Ascending aorta (tissue), 2 donors: ENCODE measurements at places on chromosomes 7 and 10. TPM values are rescaled to one million over a fixed set of nuclear protein-coding genes. Genes with fewer than 3 reads are reported as not detected.

GRCh38 chr10:65531545-65531944 is 1394.3 kb upstream of the LRRTM3 start:
- no peak overlapping the region for H3K27ac ChIP-seq
- no peak for DNase-seq
- no peak overlapping the region for H3K4me3 ChIP-seq
- H3K36me3 ChIP-seq = no peaks in the 10 kb centered on the region
- no peaks in the 10 kb centered on the region for H3K4me1 ChIP-seq

- H3K4me1 ChIP-seq = no peaks in the 10 kb centered on the region
- no peaks in the 10 kb centered on the region for H3K36me3 ChIP-seq
- no peak overlapping the region for H3K27ac ChIP-seq
- no peak overlapping the region for H3K4me3 ChIP-seq
Observed at GRCh38 chr10:21296575-21297355, 228.7 kb downstream of the SKIDA1 start.

- H3K4me1 ChIP-seq = no peaks in the 10 kb centered on the region
- no peak overlapping the region for H3K27ac ChIP-seq
- H3K27me3 ChIP-seq = no peaks in the 10 kb centered on the region
- H3K4me3 ChIP-seq = no peak overlapping the region
Observed at GRCh38 chr7:17552952-17553351, 254.5 kb downstream of the AHR start.

Gene TLX1
- total RNA-seq = not detected
